ENCODE measurements at places on chromosomes 2 and 18.

- DNase-seq: peak; percentile 64
These were observed 22.5 kb upstream of the TACR1 start for GRCh38 chr2:75221862-75222261.

DNA sequence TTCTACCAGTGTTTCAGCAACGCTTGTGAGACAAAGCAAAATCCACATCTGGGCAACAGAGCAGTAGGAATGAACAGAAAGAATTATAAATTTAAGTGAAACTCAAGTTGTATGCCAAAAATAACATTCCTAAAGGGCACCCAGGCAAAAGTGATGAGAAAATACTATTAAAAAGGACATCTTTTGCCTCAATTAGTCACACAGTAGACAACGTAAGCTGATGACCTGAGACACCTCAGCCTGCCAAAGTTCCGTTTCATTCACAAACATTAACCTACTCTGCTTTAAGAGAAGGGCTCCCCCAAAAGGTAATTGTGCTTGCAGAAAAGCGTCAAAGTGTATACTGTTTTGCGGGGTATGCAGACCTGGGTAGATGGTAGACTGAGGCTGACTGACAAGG, 7.2 kb downstream of the HDLBP start:
- DNase-seq: no peak

DNA sequence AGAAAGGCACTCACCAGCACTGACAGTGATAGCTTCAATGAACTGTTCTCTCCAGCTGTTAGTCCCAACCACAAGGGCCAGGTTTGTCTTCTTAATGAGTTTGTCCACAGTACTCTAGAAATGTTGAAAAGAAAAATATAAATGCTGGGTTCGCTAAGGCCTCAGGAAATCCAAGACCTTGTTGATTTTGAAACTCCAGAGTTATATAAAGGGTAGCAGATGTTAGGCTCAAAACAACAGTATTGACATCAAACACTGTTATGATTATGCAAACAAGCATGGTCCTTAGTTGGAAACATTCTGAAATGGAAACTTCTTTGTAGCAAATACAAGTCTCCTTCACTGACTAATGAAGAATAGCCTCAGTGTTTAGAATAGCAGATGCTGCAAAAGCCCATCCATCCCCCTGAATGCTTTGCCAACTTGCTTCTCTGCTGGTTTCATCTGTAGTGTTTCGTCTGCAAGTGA, 291.1 kb downstream of the SLC8A1 start:
- no peak for DNase-seq

DNA sequence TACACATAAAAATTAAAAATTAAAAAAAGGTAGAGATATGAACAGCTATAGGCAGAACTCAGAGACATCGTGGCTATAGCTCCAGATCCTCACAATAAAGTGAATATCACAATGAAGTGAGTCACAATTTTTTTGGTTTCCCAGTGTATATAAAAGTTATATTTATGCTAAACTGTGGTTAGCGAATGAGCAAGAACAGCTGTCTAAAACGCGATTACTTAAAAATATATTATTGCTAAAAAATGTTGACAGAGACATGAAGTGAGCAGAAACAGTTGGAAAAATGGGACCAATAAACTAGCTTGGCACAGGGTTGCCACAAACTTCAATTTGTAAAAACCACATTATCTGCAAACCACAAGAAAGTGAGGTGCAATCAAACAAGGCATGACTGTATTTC, 551.7 kb upstream of the NETO1 start:
- no peak for DNase-seq

DNA sequence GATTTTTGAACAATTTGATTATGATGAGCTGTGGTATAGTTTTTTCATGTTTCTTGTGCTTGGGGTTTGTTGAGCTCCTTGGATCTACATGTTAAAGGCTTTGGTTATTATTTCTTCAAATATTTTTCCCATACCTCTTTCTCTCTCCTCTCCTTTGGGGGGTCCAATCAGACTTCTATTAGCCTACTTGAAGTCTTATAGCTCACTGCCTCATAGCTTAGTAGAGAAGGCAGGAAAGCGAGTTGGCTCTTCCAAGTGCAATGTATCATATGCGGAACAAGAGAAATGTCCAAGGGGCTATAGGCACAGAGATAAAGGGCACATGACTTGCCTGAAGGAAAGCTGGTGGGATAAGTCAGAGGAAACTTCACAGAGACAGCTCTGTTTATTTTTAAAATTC, 14.1 kb upstream of the FABP1 start:
- DNase-seq: no peak

All from AG20443 (cell line).